ENCODE measurements at places on chromosomes 7 and 10. TPM values are rescaled to one million over a fixed set of nuclear protein-coding genes. Genes with fewer than 3 reads are reported as not detected.

GPNMB gene
- 452 TPM for total RNA-seq

DOCK1 gene
- total RNA-seq, result 44.8 TPM

ZNF239 gene
- total RNA-seq, result 2.1 TPM

ADAM12 gene
- 0.92 TPM for total RNA-seq

FKBP9 gene
- total RNA-seq, result 104 TPM

IGF2BP3 gene
- 2.0 TPM for total RNA-seq

TMEM139 gene
- total RNA-seq, result 25.9 TPM

CALY gene
- total RNA-seq, result not detected

IFIT1B gene
- not detected for total RNA-seq

ELFN1 gene
- 1.4 TPM for total RNA-seq

COL1A2 gene
- 252 TPM for total RNA-seq

PTPN12 gene
- 164 TPM for total RNA-seq

SEMA3A gene
- 9.7 TPM for total RNA-seq

MORN4 gene
- 5.4 TPM for total RNA-seq

NEUROG3 gene
- not detected for total RNA-seq

WNT8B gene
- total RNA-seq, result 0.18 TPM

CTAGE8 gene
- 4.2 TPM for total RNA-seq

BICC1 gene
- total RNA-seq, result 11.0 TPM

ZDHHC6 gene
- 36.4 TPM for total RNA-seq

DYNC1I1 gene
- total RNA-seq, result 1.3 TPM

CASTOR2 gene
- 9.0 TPM for total RNA-seq

VAX1 gene
- total RNA-seq, result not detected

MNX1 gene
- total RNA-seq, result 0.74 TPM

GHRHR gene
- not detected for total RNA-seq

PNLIP gene
- not detected for total RNA-seq

LIPK gene
- not detected for total RNA-seq

EFCAB10 gene
- 6.0 TPM for total RNA-seq

ENO4 gene
- total RNA-seq, result 1.9 TPM

ELN gene
- total RNA-seq, result 83.3 TPM

CABCOCO1 gene
- total RNA-seq, result 3.5 TPM

TAS2R41 gene
- total RNA-seq, result not detected

PITX3 gene
- not detected for total RNA-seq

NAT16 gene
- not detected for total RNA-seq

LRMDA gene
- total RNA-seq, result 29.9 TPM

UNCX gene
- total RNA-seq, result not detected

DLX6 gene
- total RNA-seq, result not detected

KCP gene
- 1.3 TPM for total RNA-seq

NME8 gene
- not detected for total RNA-seq

MBLAC1 gene
- 2.7 TPM for total RNA-seq

TES gene
- total RNA-seq, result 74.5 TPM

LRRC17 gene
- total RNA-seq, result 1.5 TPM

KCNIP2 gene
- total RNA-seq, result 3.7 TPM

MACROH2A2 gene
- total RNA-seq, result 6.6 TPM

PRPS1L1 gene
- not detected for total RNA-seq

PHKG1 gene
- total RNA-seq, result 1.1 TPM

UCMA gene
- total RNA-seq, result not detected

CYP2C19 gene
- not detected for total RNA-seq

DOCK4 gene
- 78.5 TPM for total RNA-seq

SLC16A12 gene
- total RNA-seq, result 1.0 TPM
